ENCODE measurements at places on chromosomes 5 and 9.

GRCh38 chr9:2876726-2877125 is 32.8 kb upstream of the PUM3 start:
- no peak for DNase-seq

DNA sequence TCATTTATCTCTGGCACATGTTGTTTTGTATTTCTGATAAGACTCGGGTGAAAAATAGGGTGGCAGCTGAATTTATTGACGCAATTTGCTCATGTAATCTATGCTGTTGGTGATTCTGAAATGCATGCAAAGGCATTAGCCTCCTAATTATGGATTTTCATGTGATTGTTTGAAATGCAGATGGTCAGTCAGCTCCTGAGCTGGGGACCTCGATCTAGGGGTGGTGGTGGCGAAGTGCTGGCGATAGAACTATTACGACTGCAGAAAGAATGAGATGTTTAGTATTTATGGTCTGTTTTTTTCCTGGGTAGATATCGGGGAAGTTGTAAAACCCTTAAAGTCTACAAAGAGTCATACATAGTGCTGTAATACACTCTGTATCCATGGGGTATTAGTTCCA is 88.6 kb downstream of the SLC28A3 start:
- no peak for DNase-seq

DNA sequence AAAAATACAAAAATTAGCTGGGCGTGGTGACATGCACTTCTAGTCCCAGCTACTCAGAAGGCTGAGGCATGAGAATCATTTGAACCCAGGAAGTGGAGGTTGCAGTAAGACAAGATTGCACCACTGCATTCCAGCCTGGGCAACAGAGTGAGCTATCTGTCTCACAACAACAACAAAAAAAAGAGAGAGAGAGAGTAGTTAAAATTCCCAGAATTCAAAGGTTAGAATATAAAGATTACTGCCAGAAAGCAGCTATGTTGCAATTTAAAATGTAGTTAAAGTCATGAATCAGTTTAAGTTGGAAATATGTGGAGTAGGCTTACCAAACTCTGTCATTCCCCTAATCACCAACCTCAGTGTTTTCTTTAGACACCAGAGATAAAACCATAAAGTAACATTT is 58.7 kb upstream of the SUSD1 start:
- DNase-seq = no peak

- DNase-seq = no peak
Measured at GRCh38 chr5:31231177-31231838, 37.8 kb downstream of the CDH6 start.

DNA sequence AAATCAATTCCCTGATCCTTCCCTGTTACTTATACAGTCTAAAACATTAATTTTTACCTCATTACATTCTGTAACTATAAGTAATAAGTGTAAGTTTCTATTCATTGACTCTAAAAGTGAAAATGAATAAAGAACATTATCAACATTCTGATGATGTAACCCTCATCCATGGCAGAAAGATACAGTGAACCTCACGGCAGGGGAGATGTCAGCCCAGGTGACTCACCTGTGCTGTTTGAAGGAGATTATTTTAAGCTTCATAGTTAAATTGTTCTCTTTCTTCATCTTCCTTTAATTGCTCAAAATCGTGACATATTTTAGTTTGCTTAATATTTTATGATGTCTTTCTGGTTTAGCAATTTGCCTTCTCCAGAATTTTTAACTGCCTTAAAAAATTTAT is 268.1 kb downstream of the FSTL4 start:
- DNase-seq = no peak

GRCh38 chr5:15304066-15304731 is 195.8 kb upstream of the FBXL7 start:
- DNase-seq = no peak

DNA sequence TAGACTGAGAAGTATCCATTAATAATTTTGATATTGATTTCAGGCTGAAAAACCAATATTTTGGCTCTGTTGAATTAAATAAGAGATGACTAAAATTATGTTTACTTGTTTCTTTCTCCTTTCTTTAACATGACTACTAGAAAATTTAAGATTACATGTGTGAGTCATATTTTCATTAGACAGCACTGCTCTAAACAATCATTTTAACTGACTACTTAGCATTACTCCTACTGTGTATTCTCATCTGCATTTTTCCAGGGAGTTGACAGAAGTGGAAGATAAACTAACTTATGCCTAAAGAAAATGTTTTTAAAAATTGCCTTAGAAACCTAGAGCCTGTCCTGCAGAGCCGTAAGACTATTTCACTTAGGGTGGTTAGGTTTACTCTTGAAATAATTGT is 29.1 kb downstream of the TNC start:
- DNase-seq = no peak

DNA sequence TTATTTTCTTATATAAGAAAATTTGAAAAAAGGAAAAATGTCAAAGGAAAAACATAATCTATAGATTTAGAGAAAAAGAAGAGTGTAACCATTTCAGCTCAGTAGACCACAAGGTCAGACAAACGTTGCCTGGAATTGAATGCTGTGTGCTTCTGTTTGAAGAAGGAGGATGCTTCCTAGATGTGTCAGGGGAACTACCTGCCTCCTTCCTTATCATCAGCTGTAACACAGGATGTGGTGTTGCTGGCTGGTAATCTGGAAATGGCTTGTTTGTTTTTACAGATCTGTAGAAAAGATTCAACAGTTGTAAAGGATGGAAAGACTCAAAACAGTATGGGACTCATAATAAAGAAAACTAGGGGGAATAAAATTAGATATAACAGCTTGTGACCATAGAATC is 160.7 kb upstream of the MEF2C start:
- DNase-seq = no peak

DNA sequence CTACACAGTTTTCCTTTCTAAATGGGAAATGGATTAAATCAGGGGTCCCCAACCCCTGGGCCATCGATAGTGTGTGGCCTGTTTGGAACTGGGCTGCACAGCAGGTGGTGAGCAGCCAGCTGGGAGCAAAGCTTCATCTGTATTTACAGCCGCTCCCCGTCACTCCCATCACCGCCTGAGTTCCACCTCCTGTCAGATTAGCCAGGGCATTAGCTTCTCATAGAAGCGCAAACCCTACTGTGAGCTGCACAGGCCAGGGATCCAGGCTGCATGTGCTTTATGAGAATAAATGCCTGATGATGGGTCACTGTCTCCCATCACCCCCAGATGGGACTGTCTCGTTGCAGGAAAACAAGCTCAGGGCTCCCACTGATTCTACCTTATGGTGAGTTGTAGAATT is 41.2 kb upstream of the FLT4 start:
- DNase-seq = no peak

- DNase-seq = no peak
Measured at GRCh38 chr5:82821846-82822633, 255.2 kb downstream of the TMEM167A start.

- DNase-seq = no peak
Measured at GRCh38 chr9:134565316-134565915, 76.2 kb upstream of the COL5A1 start.

- no peak for DNase-seq
Measured at GRCh38 chr9:108937561-108938305, 3.5 kb downstream of the ABITRAM start.

GRCh38 chr9:83339435-83339834 is 198.8 kb downstream of the FRMD3 start:
- DNase-seq = no peak

DNA sequence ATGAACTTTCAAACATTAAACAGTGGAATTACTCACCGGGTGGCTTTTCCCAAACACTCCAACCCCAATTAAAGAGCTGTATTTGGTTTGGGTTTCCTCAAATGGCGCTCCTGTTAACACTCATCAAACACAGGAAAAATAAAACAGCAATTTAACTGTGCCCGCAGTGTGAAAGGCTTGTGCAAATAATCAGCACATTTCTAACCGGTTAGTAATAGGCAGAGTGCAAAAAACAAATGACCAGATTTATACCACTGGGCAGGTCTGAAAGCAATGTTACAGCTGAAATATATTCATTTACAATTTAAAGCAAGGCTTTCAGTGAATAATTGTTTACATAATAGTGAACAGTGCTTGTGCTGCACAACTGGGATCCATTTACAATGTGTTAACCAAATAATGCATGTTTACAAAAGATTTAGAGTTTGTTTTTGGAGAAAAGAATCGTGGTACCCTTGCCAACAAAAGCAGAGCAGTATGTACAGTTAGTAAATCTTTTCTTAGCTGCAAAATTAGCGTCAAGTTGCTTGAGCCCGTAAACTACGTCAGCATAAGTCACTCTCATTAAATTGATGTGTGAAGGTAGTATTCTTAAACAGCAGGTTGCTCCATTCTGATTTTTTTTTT is 662.9 kb upstream of the ZNF608 start:
- no peak for DNase-seq

DNA sequence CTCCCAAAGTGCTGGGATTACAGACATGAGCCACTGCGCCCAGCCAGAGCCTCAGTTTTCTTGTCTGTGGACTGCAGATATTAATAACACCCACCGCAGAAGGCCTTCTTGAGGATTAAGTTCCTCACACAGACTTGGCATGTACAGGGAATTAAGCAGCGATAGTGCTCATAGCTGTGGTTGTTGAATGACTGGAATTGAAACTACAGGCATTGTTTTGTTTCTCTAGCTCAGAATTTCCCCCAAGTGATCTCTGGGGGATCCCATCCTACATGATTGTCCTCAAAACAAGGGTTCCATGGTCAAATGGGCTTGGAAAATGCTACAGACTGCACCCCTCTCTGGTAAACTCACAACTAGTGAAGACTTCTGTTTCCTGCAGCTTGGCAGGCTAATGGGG is 44.2 kb upstream of the TDRD7 start:
- no peak for DNase-seq

DNA sequence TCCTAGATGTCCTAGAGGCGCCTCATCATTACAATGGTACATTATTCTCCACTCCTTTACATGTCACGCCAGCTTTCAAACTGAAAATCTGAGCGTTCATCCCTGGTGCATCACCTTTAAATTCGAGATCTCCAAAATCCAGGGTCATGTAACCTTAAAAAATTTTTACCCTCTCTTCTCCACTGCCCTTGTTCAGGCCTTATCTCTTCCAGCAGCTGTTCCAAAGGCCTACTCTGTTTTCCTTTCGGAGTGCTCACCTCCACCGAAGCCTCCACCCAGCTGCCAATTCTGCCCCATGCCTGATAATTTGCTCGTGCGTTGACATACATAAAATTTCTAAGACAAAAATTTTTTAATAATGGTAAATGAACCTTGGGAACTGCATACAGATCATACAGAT is 950 bp upstream of the MSH3 start:
- no peak for DNase-seq

- no peak for DNase-seq
Measured at GRCh38 chr5:172837640-172838039, 3.6 kb downstream of the ERGIC1 start.

GRCh38 chr9:135791431-135792267 is 89.7 kb downstream of the KCNT1 start:
- no peak for DNase-seq

DNA sequence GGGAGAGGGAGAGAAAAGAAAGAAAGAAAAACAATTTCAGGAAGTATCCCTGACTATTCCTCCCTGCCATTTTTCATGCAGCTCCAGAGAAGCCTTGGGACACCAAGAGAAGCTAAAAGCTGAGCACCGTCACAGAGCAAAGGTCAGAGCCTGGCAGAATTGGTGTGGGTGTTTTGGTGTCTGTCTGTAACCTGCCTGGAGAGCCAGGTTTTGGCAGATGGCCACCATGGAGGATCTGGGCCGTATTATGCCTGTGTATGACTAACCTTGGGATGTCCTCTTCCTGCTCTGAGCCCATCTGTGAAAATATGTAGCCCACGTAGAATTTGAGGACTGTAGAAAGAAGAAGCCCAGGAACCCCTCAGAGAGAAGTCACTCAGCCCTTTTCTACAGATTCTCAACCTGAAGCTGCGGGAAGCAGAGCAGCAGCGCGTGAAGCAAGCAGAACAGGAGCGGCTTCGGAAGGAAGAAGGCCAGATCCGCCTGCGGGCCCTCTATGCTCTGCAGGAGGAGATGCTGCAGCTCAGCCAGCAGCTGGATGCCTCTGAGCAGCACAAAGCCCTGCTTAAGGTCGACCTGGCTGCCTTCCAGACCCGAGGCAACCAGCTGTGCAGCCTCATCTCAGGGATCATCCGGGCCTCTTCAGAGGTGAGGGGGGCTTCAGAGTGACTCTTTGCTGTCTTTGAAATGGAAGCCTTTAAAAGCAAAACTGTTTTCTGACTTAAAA is 18.8 kb downstream of the GLE1 start:
- no peak for DNase-seq

GRCh38 chr5:153780876-153781705 is 257.6 kb downstream of the FAM114A2 start:
- no peak for DNase-seq

DNA sequence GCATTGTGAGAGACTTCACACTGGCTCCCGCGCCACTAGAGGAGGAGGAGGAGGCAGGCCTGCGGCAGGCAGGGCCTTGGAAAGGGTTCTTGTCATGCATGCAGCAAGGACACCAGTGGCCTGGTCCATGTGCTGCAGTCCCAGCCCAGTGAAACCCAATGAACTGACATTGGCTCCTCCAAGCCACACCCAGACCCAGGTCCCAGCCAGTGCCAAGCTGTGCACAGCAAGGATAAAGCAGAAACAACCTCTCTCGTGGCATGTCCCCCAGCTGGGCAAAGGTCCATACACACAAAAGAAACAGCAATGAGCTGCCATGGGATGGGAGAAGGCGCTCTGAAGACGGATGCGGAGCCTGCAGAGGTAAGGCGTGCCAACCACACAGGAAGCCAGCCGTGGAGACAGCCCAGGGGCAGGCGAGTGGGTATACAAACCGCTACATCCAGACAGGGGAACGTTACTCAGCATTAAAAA is 89.2 kb downstream of the SEMA4D start:
- DNase-seq = no peak

- no peak for DNase-seq
Measured at GRCh38 chr9:115030006-115030405, 88.0 kb downstream of the TNC start.

DNA sequence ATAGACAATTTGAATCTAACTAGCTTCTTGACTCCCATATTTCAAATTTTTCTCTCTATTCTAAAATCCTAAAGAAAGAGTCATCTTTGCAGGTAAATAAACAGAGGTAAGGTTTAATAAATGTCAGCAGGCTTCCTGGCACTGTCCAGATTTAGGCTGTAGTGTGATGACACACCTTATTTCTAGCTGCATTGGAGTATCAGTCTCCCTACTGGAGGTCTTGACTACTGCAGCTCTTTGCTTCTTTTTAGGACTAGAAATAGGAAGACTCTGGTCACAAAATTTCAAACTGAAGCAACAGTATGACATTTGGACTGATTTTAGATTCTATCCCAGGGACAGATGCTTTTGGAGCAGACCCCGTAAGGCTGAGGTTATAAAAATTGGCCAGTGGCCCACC is 40.7 kb upstream of the PPP3R2 start:
- no peak for DNase-seq
